IMR-90 (cell line): ENCODE measurements at places on chromosomes 2 and 18. TPM values are rescaled to one million over a fixed set of nuclear protein-coding genes. Genes with fewer than 3 reads are reported as not detected.

GRCh38 chr2:105824446-105824845, 79.7 kb downstream of the NCK2 start:
- no peak for DNase-seq

DNA sequence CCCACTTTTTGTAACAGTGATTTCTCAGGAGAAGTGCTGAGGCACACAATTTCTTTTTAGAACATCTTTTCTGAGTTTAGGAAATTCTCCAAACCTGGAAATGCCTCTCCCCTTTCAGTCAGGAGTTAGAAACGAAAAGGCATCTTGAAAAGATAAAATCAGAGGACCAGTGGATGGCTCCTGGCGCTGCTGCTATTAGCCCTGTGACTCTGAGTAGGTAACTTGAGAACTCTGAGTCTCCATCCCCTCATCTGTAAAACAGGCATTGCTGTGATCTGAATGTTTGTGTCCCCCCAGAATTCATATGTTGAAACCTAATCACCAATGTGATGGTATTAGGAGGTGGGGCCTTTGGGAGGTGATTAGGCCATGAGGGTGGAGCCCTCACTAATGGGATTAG, 50.2 kb downstream of the EHD3 start:
- no peak for DNase-seq

- peak; percentile 63 for DNase-seq
These were observed 21.7 kb upstream of the CTAGE1 start for GRCh38 chr18:22439447-22439846.

GRCh38 chr2:12665334-12665733, 51.4 kb upstream of the TRIB2 start:
- no peak for DNase-seq

GRCh38 chr18:49017813-49018553, 67.2 kb upstream of the SMAD7 start:
- DNase-seq: no peak

GRCh38 chr2:173076581-173077345, 1.1 kb downstream of the MAP3K20 start:
- DNase-seq: peak; percentile 48

DNA sequence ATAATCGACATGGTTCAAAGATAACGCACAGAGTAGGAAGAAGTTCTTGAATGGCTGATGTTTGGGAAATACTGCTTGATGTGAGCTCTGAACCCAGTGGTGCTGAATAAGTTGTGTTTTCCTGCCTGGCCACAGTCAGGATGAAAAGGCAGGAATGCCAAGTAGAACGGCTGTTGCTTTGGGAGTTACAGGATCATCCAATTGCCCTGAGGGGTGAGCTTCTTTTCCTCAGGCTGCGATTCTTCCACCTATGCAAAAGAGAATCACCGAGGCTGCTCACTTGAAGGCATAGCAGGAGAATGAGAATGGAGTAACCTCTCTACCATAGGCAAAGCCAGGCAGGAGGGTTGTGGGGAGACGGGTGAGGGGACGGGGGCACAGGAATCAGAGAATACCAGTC, 14.4 kb upstream of the IGFBP2 start:
- no peak for DNase-seq

The NEU2 gene
- not detected in 2 replicates for total RNA-seq

DNA sequence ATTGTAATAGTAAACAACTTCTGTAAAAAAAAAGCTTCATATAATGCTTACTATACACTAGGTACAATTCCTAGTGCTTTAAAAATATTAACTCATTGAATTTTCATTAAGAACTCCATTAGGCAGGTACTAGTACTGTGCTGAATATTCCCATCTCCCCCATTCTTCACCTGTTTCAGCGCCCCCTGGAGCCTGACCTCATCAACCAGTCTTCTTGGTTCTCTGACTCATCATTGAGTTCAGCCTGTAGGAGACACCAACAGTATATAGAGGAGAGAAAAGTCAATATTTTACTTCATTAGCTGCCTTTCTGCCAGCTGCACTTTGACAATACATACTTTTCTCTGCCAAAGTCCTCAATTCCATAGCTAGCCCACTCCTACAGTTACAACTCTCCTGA, 1009.9 kb upstream of the KLHL29 start:
- no peak for DNase-seq

The CAPN14 gene
- under 0.01 TPM in 2 replicates for total RNA-seq

DNA sequence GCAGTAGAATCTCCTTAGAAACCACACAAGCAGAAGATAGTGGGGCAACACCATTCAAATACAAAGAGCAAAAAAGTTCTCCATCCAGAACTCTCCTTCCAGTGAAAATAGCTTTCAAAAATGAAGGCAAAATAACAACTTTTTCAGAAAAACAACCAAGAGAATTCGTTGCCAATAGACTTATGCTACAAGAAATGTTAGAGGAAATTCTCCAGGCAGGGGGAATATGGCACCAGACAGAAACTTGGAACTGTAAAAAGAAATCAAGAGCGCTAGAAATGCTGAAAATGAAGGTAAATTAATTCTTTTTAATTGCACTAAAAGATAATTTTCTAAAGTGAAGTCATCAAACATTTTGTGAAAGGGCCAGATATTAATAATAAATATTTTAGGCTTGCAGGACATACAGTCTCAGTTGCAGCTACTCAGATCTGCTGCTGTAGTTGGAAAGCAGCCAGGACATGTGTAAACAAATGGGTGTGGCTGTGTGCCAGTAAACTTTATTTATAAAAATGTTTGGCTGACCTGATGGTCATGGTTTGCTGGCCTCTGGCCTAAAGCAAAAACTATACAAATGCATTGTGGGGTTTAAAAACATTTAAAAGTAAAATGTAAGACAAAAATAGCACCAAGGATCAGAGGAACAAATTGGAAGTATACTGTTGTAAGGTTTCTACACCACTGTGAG, 73.7 kb upstream of the TGFA start:
- DNase-seq: no peak

The INHA gene
- not detected in 2 replicates for total RNA-seq

GRCh38 chr2:42744545-42745082, 19.3 kb downstream of the OXER1 start:
- DNase-seq: no peak

- no peak for DNase-seq
These were observed 5.9 kb upstream of the RAX start for GRCh38 chr18:59279193-59279592.

DNA sequence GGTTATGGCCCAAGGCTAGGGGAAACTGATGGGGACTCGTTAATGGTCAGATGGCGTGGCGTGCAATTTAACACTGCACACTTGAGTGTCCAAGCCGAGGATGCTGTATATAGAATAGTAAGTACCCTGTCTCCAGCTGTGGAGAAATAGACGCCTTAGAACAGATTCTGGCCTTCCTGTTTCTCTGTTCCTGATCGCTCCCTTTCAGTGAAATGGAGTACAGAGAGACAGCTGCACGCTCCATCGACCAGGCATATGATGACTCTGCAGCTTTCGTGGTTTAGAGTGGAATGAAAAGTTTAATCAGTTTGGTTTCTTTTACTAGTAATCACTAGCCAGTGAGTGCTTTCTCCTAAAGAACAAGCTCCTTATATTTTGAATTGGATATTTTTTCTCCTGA, 213.4 kb downstream of the NEDD4L start:
- peak; percentile 68 for DNase-seq
